Esophagus squamous epithelium (tissue), 5 donors: ENCODE measurements at places on chromosomes 2 and 18.

- DNase-seq: no peak
Measured at GRCh38 chr18:45006934-45007333, 326.2 kb downstream of the SETBP1 start.

DNA sequence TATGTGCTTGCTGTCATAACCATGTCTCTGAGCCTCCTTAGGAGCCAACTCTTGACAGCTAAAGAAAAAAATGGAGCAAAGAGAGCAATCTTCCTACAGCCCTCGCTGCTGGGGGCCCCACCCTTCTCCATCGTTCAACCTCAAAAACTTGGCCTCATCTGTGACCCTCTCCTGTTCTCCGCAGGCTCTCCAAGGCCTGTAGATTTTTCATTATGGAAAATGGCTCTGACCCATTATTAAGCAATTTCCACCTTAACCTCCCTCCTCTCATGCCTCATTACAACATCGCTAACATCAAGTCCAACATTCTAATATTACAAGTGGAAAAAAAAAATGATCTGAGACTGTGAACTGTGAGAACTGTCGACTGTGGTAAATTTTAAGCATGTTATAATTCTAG lies 98.7 kb downstream of the SLC8A1 start:
- no peak for DNase-seq

GRCh38 chr2:88838165-88838635 lies 146.7 kb downstream of the RPIA start:
- no peak for DNase-seq

DNA sequence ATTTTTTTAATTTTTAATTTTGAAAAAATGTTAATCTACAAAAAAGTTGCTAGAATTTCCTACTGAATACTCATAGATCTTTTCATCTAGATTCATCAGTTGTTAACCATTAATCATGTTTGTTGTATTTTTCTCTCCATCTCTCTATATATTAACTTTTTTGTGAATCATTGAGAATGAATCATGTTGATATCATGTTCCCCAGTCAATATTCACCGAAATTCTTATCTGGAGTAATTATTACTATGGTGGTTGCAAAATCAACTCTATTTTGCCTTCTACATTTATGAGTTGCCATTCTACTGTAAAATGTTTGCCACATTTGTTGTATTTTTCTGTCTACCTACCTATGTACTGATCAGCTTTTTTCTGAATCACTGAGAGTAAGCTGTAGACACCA lies 154.0 kb downstream of the SPP2 start:
- no peak for DNase-seq

GRCh38 chr18:26057344-26057773 lies 33.1 kb downstream of the SS18 start:
- DNase-seq: no peak

GRCh38 chr18:79164706-79165105 lies 95.5 kb downstream of the ATP9B start:
- DNase-seq: no peak

DNA sequence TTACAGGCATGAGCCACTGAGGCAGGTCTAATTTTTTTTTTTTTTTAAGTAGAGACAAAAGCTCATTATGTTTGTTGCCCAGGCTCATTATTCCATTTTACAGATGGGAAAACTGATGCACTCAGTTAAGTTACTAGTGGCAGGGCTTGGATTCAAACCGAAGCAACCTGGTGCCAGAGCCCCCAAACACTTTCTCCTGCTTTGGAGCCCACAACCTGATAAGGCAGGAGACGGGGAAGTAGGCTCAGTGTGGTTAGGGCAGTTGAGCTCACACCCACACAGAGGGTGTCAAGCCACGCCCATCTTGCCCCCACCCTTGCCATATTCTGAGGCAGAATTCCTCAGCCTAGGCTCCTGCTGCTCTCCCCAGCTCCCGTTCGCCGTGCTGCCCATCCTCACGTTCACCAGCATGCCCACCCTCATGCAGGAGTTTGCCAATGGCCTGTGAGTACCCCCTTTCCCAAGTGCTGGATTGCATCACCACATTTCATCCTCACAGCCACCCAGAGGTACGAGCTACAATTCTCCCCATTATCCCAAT lies 5.8 kb upstream of the CTDSP1 start:
- no peak for DNase-seq

GRCh38 chr2:187500585-187501359 lies 52.7 kb upstream of the CALCRL start:
- DNase-seq: no peak

DNA sequence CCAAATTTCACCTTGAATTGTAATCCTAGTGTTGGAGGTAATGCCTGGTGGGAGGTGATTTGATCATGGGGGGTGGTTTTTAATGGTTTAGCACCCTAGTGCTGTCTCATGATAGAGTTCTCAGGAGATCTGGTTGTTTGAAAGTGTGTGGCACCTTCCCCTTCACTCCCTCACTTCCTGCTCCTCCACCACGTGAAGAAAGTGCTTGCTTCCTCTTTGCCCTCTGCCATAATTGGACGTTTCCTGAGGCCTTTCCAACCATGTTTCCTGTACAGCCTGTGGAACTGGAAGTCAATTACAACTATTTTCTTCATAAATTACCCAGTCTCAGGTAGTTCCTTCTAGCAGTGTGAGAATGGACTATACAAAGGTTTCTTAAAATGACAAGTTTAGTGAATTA lies 251.8 kb upstream of the NETO1 start:
- no peak for DNase-seq

GRCh38 chr18:2494921-2495320 lies 76.4 kb downstream of the METTL4 start:
- no peak for DNase-seq

- DNase-seq: no peak
Measured at GRCh38 chr2:201974171-201975100, 59.2 kb upstream of the FZD7 start.

- no peak for DNase-seq
Measured at GRCh38 chr2:190342611-190343010, 778 bp upstream of the INPP1 start.

DNA sequence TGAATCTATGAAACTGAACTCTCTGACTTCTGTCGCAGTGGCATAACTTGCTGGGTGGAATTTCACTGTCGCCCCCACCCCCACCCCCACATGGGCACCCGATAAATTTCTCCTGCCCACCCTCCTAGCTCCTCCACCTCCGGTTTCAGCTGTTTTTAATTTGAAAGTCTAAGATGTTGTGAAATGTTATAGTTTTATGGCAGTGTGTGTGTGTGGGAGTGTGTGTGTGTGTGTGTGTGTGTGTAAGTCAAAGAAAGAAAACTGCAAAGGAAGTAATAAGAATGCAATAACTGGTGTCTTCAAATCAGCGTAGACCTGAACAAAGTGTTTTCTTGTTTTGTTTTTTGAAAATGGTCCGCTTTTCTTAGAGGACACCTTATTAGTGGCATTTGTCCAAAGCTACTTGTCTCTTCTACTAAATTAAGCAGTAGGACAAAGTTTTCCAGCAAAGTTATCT lies 388 bp downstream of the DTNA start:
- no peak for DNase-seq

DNA sequence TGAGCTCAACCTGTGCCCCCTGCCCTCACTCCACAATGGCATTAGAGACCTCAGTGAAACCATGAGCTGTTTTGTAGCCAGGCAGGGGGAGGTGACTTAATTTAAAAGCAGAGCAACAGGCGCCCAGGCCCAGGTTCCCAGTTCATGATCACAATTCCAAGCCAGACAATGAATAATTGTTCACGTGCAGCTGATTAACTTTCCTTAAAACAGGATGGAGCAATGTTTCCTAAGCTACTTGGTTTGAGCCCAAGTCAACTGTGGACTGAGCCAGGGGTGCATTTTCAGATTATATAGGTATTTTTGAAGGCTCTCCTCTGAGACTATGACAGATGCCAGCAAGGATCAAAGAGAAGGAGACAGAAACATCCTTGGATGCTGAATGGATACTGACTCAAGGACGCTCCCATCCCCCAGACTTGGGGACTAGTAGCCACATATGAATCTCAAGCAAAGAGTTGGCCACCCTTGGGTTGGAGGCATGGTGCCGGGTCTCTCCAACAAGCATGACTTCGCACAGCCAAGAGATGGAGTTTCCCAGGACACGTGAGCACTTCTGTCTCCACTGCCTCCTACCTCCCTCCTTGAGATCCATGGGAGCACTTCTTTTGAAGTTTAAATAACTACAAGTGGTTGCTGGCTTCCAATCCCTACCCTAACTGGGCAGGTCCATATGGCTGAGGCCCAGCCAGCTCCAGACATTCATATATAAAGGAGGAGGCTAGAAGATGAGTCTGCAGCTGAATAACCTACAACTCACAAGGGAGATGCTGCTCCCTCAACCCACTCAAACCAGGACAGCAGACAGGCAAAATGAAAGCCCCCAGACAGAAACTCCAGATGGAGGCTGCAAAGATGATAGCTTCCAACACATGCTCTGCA lies 12.7 kb downstream of the SMAD7 start:
- no peak for DNase-seq

DNA sequence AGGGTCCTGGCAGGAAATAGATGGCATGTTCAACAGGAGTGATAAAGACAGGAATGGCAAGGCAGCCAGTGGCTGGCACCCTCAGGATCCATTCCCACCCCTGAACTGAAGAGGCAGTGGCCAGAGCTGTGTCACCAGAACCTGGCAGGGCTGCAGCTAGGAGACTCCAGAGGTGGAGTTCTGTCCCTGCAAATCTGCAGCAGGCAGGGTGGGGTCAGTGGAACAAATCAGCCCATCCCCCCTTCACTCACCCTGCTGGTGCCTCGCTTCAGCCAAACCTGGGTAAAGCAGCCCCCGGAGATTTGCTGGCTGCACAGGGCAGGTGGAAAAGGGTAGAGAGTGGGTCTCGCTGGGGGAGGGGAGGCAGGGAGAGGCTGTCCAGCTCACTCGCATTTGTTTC lies 12.7 kb downstream of the INPP5D start:
- no peak for DNase-seq

DNA sequence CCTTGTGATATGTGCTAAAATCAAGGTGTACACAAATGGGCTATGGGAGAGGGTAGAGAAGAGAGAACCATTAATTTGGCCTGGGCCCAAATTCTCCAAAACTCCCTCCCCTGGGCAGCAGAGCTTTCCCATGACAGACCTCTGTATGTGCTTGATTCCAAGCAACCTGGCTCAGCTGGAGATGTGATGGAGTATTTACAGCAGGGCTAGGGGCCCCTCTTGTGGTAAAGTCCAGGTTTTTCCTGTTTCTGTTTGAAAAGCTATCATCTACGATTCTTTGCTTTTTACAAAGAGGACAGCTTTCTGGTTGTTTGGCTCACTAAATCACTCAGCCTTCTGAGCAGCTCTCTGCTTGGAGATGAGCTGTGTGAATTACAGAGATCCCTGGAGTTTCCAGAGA lies 40.3 kb downstream of the KCNS3 start:
- DNase-seq: no peak

DNA sequence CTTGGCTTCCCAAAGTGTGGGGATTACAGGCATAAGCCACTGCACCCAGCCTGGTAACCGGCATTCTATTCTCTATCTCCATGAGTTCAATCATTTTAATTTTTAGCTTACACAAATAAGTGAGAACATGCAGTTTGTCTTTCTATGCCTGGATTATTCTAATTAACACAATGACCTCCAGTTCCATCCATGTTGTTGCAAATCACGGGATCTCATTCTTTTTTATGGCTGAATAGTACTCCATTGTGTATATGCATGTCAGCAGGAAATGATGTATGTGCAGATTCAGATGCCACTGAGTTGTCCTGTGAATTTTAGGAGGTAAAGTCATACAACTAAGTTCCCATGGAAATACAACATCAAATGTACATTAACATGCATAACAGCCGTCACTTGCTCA lies 24.7 kb upstream of the AMMECR1L start:
- no peak for DNase-seq

DNA sequence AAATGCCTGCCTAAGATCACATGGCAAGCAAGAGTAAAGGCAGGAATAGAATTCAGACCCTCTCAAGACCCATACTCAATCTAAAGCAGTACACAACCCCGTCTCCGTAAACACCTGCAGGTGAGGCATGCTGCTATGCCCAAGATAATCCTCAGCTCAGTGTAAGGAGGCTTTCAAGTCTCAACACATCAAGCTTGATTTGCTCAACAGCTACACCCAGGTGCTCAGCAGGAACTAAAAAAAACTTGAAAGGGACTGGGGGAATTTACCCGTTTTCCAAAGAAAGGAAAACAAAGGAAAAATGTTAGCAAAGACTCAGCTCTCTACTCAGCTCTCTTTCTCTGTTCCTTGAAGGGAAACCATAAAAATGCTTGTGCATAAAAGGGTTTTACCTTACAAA lies 301.8 kb downstream of the C1D start:
- no peak for DNase-seq

DNA sequence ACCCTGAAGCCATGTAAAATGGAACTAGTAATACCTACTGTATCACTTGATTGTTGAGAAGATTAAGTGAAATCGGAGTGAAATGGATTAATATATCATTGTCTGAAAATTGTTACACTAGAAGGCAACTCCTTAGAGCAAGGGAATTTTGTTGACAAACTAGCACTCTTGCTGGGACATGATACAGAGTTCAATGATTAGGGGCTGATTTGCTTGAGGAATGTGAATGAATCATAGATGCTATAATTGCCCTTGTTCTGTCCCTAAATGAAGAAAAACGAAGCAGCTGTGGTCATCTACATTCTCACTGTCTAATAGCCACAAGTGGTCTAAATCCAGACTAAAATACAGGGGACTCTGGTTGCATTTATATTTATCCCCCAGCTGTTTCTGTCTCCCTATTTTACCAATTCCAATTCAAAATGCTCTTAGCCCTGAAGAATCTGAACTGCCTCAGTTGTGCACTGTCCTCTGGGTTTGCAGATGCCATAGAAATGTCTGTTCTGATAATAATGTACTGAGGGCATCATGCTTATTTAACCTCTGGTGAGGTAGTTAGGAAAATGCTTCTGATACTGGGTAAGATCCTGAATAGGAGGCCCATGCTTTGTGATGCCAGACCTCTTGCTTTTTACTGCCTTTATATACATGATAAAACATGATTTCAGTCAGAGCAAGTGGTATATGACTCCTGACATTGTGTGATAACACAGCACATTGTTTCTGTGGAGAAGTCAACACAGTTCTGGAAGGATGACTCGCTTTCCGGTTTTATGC lies 382.1 kb downstream of the NRXN1 start:
- DNase-seq: no peak

DNA sequence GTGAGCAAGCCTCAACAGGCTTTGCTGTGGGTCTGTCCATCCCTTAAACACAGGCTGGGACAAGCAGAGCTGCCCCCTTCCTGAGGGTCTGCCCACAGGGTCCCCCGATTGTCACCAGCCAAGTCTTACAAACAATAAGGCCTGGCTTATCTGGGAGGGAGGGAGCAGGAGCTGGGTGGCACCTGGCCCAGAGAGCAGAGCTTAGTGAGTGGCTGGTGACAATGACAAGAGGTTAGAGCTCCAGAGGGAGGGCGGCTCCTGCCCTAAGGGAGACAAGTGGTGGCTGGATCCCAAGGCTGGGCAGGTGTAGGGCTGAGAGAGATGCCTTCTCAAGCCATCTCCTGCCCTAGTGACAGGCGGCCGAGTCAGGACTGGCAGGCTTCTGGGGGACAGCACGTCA lies 125.5 kb downstream of the KLHL29 start:
- no peak for DNase-seq
